ENCODE measurements at places on chromosomes 12 and 14.

GRCh38 chr12:304805-305204 is 42.2 kb upstream of the SLC6A13 start:
- H3K27ac ChIP-seq, result no peak overlapping the region
- no peak overlapping the region for H3K4me3 ChIP-seq
- peaks cover 67% of the 10 kb centered on the region for H3K36me3 ChIP-seq

DNA sequence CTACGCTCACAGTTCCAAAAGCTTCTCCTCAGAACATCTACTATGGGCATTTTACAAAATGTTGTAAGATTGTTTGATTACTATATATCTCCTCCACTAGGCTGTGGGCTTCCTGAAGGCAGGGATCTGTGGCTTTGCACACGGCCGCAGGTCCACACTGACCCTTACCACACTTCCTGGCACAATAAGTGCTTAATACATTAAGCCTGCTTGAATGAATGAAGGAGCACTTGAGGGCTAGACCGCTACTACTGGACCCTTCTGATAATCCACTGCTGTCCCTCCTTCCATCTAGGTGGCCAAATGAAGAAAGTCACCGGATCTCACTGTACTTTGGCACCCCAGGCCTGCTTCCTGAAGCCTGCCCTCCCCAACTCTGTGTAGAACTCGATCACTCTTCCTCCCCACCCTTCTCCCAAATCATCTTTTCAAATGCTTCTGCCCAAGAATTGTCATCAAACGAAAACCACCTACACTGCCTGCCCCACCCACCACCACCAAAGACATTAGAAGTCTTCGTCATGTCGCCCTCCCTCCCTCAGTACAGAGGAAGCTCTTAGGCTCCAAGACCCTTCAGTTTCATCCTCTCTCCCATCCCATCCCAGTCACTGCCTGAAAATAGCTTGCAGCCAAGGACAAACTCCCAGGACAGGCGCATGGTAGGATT is 596 bp upstream of the ZBTB39 start:
- H3K4me3 ChIP-seq, result peak overlapping the region; percentile 47
- peaks cover 22% of the 10 kb centered on the region for H3K4me1 ChIP-seq
- H3K27ac ChIP-seq, result peak overlapping the region; percentile 53
- no peak for DNase-seq
- peaks cover 24% of the 10 kb centered on the region for H3K36me3 ChIP-seq

GRCh38 chr12:19179986-19180385 is 50.5 kb downstream of the PLEKHA5 start:
- H3K27me3 ChIP-seq, result no peaks in the 10 kb centered on the region
- H3K4me1 ChIP-seq, result no peaks in the 10 kb centered on the region
- no peak overlapping the region for H3K27ac ChIP-seq
- DNase-seq, result no peak
- H3K36me3 ChIP-seq, result no peaks in the 10 kb centered on the region

- H3K27me3 ChIP-seq, result no peaks in the 10 kb centered on the region
- no peak overlapping the region for H3K4me3 ChIP-seq
- H3K4me1 ChIP-seq, result no peaks in the 10 kb centered on the region
- no peak overlapping the region for H3K27ac ChIP-seq
Observed at GRCh38 chr12:34311337-34311736, 289.0 kb downstream of the ALG10 start.

GRCh38 chr12:15629761-15630160 is 159.4 kb downstream of the EPS8 start:
- H3K36me3 ChIP-seq, result no peaks in the 10 kb centered on the region
- no peak for DNase-seq
- no peak overlapping the region for H3K4me3 ChIP-seq
- H3K27me3 ChIP-seq, result peaks cover 1% of the 10 kb centered on the region

Measured in CD4-positive, CD25-positive, alpha-beta regulatory T cell (primary cell).